ENCODE measurements at places on chromosomes 11 and 22.

DNA sequence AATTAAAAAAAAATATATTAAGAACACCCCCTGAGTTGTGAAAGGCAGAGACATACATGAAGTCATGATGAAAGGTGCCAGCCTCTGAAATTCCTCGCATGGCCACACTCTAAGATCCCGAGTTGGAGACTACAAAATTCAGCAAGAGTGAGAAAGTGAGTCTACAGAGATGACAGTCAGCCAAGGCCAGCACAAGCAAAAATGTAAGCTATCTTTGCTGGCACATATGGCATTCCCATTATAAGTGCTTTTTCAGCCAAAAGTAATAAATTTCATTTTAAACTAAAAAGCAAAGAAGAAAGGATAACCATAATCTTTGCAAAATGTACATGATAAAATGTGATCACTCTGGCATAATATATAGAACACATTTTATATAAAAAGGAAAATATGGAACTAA is 40.6 kb downstream of the FANCF start:
- DNase-seq = no peak

- DNase-seq = no peak
These were observed 9.5 kb downstream of the PHOX2A start for GRCh38 chr11:72234514-72234830.

GRCh38 chr11:2540992-2541680 is 96.3 kb downstream of the KCNQ1 start:
- DNase-seq = peak; percentile 0

- no peak for DNase-seq
These were observed 1.6 kb upstream of the BRSK2 start for GRCh38 chr11:1387961-1388762.
